ENCODE measurements at places on chromosomes 7 and 10.

DNA sequence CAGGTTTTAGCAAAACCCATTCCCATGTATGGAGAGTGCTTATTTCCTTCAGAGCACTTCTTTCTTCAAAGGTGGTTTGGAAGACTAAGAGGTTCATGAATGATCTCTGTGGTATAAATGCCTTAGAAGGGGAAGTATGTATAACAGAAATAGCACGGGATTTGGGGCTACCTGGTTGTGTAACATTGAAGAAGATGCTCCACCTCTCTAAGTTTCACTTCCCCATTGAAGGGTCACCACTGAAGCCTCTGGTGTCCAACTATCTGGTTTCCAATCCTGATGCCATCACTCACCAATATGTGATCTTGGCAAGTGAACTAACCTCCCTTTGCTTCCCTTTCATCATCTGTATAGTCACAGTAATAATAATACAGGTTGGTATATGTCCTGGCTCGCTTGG, 37.2 kb downstream of the CYCS start:
- DNase-seq: no peak

DNA sequence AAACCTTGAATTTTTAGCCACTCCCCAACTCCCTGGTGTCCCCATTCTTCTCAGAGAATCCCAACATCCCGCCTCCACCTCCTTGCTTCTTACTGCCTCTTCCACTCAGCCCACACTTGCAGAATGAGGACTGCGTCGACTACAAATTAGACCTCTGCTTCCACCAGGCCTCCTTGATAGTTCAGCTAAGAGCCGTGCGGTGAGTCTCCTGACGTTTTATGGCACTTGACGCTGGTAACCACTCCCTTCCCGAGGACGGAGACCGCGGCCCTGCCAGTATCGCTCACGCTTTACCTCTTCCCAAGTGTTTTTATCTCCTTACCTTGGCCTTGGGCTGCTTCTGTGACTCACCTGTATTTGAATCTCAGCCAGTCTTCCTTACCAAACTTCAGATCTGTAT, 31.1 kb downstream of the RBM17 start:
- DNase-seq: no peak

GRCh38 chr7:138478499-138478908, 18.4 kb downstream of the TRIM24 start:
- DNase-seq: no peak

DNA sequence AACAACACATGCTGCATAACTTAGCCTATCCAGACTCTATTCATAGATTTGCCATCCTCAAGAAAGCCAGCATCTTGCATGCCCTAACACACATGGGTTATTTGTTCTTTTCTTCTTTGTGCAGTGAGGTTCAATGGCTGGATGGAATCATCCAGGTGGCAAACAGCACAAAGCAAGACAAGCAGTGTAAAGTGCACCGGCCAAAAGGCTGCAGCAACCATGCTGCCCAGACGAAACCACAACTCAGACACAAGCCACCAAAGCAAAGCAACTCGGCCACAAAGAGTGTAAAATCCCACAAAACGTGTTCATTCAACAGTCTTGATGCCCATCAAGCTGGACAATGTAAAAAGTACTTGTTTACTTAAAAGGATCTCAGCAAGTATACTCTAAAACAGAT, 76.9 kb downstream of the PIP4K2A start:
- DNase-seq: no peak

GRCh38 chr7:150321788-150322113, 1.4 kb upstream of the LRRC61 start:
- no peak for DNase-seq

DNA sequence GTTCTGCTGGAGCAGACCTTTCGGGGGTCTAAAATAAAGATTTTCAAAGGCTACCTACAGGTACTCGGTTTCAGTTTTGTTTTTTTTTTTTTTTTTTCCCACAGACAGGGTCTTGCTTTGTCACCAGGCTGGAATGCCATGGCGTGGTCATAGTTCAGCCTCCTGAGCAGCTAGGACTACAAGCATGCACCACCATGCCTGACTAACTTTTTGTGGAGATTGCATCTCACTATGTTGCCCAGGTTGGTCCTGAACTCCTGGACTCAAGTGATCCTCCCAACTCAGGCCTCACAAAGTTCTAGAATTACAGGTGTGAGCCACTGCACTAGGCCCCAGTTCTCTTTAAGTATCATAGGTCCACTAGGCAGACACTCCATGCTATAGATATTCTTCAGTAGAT, 34.5 kb downstream of the BAMBI start:
- no peak for DNase-seq

DNA sequence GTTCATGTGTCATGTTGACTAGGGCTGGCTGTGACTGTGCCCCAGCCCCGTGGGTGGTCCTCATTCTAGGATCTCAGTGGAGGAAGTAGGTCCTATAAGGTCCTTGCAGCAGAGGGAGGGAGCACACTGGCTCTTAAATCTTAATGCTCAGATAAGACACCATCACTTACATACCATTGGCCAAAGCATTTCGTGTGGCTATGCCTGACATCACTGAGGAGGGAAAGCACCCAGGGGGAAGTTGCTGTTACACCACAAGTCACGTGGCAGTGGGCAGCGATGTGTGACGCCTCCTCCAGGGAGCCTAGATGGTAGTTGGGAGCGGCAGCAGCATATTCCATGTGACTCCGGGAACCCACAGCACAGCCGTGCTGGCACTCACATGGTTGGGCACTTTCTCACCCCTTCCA, 224.7 kb upstream of the SH2B2 start:
- DNase-seq: peak; percentile 55

DNA sequence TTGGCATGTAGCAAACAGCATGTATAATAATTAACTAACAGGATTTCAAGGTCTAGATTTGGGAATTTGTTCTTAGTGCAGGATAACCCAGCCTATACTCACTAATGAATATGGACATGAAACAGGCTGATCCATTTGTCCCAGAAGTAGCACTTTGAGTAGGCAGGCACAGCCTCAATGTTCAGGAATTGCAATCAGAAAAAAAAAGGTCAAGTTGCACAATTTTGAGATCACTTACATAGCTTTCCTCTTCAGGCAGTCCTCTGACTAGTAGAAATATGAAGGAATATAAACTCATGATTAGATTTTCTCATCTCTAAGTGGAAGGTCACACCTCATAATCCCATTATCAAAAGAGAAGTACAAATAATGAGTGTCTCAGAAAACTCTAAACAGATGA, 921.4 kb upstream of the CELF2 start:
- no peak for DNase-seq

GRCh38 chr10:125049216-125049881, 107.4 kb downstream of the ZRANB1 start:
- no peak for DNase-seq

- no peak for DNase-seq
Measured at GRCh38 chr10:30489346-30489745, 55.4 kb downstream of the MAP3K8 start.

GRCh38 chr10:26173837-26174236, 42.7 kb upstream of the GAD2 start:
- no peak for DNase-seq

DNA sequence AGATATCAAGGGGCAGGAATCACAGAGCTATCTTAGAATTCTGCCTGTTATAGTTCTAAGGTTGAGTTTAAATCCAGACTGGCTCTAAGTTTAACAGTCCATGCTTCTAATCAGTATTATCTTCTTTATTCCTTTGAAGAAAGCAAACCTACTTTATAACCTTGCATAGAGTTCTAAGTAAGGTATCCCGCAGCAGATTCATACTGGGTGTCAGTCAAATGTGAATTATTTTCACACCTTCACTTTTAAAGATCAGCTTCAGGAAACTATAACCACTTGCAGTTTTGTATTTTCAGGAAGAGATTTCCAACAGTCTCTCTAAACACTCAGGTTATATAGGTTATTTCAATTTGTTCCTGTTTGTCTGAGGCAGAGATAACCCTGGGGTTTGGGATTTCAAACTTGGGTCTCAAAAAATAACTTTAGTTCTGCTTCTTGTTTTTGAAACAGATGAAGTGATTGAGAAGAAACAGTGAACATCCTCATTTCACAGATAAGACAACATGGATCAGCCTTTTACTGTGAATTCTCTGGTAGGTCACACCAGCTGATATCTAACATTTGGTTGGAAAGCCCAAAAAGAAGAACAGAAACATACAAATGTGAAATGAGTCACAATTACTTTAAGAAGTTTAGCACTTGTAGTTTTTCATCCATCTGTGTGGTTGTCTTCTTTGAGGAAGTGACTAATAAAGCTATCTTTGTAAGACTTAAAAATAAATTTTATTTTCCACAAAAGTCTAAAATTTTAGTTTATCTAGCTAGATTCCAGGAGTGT, 21.4 kb downstream of the STAMBPL1 start:
- DNase-seq: peak; percentile 64

GRCh38 chr10:71040846-71041605, 152.7 kb upstream of the PCBD1 start:
- DNase-seq: no peak

DNA sequence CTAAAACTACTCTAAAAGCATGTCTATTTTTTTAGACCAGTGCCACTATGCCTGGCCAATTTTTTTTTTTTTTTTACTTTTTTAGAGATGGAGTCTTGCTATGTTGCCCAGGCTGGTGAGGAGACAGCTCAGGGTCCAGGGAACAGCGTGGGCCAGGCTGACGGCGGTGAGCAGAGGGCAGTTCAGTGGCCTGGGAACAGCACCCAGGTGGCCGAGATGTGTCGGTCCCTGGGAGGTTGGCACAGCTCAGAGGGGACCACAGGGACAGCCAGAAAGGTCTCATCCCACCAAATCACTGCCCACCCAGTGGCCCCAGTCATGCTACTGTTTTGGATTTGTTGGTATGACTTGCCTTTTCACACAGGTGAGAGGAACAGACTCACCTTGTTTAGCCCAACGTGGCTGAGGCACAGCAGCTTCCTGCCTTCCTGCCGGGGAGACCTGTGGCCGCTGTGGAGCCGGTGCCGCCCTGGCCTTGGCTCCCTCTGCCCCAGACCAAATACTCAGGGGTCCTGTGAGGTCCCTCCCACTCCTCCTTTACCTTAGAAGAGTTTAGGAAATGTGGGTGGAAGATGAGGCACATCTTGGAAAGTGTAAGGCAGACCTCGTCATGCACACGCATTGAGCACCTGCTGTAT, 109.6 kb downstream of the PTPRE start:
- no peak for DNase-seq

DNA sequence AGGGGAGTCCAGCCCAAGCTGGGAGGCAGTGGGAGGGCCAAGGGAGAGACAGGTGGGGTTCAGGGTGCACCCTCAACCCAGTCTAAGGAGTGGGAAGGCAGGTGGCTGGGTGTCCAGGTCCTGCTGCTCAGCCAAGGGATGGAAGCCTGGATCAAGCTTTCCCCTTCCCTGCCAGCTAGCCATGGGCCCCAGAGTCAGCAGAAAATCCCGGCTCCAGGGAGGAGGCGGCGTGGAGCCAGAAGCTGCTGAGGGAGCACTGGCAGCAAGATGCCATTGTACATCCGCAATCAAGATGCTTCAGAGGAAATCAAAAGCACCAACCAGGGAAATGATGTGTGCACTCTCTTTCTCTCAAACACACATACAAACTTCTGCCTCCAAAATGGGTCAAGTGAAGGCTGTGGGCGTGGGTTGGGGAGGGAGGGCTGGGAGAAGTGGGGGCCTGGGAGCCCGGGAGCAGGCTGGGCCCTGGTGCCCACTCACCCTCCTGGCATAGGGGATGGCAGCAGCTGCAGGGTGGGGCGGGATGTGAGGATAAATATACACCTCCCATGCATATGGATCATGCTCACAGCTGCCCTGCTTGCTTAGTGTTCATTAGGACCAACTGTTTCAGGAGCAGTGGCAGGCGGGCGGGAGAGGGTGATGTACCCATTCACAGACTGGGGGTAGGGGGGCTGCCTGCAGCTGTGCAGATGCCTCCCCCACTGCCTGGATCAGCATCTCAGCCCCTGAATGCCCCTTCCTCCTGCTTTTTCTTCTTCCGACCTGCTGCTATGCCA, 24.2 kb downstream of the TRIM8 start:
- no peak for DNase-seq

GRCh38 chr7:125450749-125451148, 521.1 kb upstream of the POT1 start:
- DNase-seq: no peak

- DNase-seq: no peak
Measured at GRCh38 chr7:95766657-95767056, 5.7 kb upstream of the DYNC1I1 start.

DNA sequence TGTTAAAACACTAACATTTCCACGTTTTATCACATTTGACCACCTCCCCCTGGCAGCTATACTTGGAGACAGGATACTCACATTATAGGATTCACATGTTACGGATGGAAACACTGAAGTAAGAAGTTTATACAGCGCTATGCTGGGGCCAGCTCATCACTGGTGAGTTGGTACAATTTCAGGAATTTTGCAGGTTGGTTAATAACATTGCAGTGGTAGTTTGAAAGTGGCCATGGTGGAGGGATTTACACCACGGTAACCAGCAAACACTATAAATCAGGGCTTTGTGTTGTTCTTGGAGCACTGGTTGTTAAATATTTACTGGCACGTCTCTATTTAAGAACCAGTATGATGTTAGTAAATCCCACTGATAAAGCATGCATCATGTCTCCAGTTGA, 174.0 kb downstream of the GFRA1 start:
- DNase-seq: no peak

DNA sequence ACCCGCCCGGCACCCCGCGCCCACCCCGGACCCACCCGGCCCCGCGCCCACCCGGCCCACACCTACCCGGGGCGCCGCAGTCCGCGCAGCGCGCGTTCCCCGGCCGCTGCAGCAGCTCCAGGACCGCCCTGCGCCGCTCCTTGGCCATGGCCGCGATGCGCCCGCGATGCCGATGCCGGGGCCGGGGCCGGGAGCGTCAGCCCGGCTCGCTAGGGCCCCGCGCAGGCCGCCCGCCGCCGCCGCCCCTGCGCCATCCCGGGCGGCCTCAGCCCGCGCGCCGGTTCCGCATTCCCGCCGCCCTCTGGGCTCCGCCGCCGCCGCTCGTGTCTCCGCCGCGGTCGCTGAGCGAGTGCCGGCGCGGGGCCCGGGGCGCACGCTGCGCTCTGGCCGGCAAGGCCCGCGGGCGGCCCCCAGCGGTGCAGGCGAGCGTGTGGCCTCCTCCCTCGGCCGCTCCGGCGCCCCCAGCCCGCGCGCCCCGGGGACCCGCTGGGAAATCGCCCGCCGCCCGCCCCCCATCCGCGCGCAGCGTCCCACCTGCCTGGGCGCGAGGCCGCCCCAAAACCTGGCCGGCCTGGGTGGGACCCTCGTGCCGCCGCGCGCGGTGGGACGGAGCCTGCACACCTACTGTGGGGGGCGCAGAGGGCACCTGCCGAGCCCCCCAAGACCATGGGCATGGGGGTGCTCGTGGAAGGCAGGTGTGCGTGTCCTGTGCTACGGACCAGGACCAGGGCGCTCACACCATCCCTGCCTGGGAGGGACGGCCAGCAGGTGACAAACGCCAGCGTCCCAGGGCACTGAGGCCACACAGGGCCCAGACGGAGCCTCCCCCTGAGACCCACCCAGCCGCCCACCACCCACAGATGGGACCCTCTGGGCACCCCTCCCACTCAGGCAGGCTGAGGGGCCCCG, at the start of gene ADAP1:
TSS of gene ADAP1 (minus strand) at position 351 of the 909 bp plus-strand sequence. CDS start at position 148, 203 bp downstream.
- DNase-seq: peak; percentile 46

GRCh38 chr10:26544932-26545331, 106.8 kb downstream of the APBB1IP start:
- no peak for DNase-seq

GRCh38 chr7:46885167-46885566, 696.7 kb downstream of the TNS3 start:
- DNase-seq: no peak
